ENCODE measurements at places on chromosomes 12 and 14. TPM values are rescaled to one million over a fixed set of nuclear protein-coding genes. Genes with fewer than 3 reads are reported as not detected.

Gene SERPINA5
- not detected for total RNA-seq

Gene RPGRIP1
- not detected for total RNA-seq

Gene TPH2
- total RNA-seq, result not detected

Gene RFX4
- not detected for total RNA-seq

Gene TAS2R13
- 0.27 TPM for total RNA-seq

Gene OSGEP
- total RNA-seq, result 58.1 TPM

Gene AEBP2
- 73.6 TPM for total RNA-seq

Gene RAB2B
- 25.5 TPM for total RNA-seq

Gene GPR84
- total RNA-seq, result 0.15 TPM

Gene EPYC
- not detected for total RNA-seq
